ENCODE measurements at places on chromosomes 6 and 20.

DNA sequence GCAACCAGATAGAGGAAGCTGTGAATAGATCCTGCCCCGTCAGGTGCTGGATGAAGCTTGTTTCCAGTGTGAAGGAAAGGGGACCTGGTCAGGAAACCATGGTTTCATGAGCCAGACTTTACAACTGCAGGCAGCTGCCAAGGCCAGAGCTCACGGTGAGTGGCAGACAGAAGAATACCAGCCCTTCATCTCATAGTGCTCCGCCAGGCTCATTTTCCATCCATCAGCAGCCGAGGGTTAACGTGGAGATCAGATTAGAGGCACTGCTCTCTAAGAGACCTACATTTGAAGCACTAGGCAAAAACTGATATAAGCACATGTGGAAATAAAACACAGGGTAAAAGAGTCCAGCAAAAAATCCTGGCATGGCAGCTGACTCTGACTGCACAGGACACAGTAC is 172.4 kb downstream of the CD24 start:
- DNase-seq = no peak

- DNase-seq = no peak
These were observed 82.8 kb downstream of the ZMYND8 start for GRCh38 chr20:47273591-47274235.

GRCh38 chr6:13260101-13260598 is 68.2 kb downstream of the TBC1D7 start:
- no peak for DNase-seq

DNA sequence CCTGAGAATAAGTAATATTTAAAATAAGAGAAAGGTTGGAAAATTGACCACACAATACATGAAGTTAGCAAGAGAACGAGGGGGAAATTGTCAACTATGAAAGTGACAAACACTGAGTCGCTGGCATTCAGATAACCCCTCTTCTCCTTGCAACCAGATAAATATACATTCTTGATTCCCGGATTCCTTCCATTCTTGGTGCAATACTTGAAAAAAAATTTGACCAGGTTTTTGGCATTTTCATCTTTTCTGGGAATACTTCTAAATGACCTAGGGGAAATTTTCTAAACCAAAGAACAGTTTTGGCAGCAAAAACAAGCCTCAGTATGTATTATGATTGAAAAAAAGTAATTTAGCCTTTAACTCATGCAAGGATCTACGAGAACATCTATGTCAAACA is 164.0 kb downstream of the PDE7B start:
- DNase-seq = no peak

DNA sequence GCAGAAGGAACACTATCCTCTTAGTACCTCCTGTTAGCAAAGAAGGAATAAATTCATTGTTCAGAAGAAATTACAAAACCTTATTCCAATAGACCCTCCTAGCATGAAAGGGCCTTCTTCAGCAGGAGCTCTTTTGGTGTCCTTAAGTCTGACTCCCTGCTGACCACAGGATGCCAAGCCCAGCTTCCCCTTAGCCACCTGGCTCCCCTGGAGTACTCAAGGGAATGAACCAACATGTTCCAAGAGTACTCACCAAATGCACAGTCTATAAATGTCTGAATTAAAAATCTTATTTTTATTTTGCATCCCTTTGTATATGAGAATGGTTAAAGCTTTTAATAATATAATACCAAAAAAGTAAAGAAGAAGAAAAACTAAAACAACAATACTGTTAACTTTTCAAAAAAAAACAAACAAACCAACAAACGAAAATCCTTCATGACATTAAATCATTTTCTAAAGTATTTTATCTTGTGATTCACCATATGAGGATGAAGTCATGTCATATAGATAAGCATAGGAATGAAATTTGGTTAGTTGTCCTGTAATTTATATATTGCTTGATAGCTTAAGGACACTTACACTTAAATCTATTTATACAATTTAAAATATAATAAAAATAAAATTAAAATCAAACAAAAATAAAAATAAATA is 1355.1 kb downstream of the HACE1 start:
- DNase-seq = no peak

DNA sequence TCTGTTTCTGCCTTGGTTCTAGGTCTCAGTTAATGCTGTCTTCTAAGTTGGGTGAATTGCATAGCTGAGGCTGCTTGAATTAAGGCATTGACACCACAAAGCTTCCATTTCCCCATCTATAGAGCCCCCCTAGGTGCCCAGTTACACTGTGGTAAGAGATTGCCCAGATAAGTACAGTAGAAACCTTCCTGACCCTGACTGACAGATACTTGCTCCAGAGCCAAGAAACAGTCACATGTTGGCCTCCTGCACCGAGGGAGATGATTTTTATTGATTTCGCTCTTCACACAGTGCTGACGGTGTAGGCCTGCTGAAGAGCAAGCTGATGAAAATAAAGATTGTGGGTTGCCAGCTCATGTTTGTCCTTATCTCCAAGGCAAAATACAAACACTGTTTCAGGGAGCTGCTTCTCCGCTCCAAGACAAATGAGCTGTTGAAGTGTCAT is 67.9 kb downstream of the TRMT11 start:
- no peak for DNase-seq

GRCh38 chr6:137405806-137406205 is 88.4 kb downstream of the OLIG3 start:
- no peak for DNase-seq

- DNase-seq = no peak
These were observed 704.3 kb downstream of the EPM2A start for GRCh38 chr6:145031001-145031400.

DNA sequence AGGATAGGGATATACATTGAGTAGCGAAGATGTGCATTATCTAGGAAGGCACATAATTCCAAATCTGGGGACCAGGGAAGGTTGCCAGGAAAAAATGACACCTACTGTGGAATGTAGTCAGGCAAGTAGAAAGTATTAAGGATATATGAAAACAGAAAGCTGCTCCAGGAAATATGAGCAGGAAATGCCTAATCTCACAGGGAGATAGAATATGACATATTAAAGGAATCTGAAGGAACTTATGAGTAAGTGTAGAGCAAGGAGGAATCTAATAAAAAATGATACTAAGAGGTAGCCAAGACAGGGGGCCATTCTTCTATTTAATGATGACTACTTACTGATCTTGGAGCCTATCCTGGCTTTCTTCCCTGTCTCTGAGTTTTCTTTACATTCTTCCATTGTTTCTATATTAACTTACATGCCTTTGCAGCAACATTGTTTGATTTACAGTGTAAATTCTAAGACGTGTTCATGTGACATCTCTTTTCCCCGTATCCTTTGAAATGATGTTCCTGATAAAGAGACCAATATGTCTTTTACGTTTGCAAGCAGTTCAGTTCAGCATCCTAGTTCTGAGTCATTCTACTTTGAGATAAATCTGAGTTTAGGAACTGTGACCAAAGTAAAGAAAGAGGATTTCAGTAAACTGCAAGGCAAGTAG is 58.6 kb downstream of the TINAG start:
- DNase-seq = no peak

DNA sequence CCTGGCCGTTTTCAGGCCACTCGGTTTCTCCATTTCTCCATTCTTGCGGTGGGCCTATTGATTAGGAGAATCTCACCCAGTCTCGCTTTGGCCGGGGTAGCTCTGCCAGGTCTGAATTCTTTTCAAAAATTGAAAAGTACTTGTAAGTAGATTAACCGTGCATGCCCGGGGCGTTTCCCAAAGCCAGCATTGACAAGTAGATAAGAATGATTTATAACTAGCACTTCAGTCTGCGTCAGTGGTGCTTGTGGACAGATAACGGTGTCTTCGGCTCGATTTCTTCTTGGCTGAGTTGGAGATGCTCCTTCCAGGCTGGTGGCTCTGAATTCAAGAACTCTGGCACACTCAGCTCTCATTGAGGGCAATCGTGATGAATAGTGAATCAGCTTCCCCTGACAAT is 29.0 kb downstream of the SLC24A3 start:
- DNase-seq = no peak

- no peak for DNase-seq
These were observed 453 bp downstream of the CEP57L1 start for GRCh38 chr6:109095835-109096084.

- no peak for DNase-seq
These were observed 33.4 kb downstream of the EFCAB8 start for GRCh38 chr20:32891926-32892660.

DNA sequence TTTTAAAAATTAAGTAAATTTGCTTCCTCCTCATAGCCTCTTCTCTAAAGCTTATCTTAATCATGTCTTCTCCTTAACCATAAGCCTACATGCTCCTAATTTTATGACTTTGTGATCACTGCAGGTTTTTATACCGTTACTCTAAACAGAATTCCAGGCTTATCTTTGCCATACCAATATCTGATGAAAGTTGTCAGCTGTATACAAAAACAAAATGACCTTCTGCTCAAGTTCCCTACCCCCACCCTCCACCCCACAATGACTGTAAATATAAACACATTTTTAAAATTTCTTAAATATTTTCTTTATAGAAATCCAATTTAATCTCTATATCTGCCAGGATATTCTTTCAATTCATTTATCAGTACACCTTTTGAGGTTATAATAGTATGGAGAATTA is 60.5 kb upstream of the SGK1 start:
- DNase-seq = no peak

Data from NAMALWA (cell line).